GM23248 (cell line): ENCODE measurements at places on chromosomes 1 and 21. TPM values are rescaled to one million over a fixed set of nuclear protein-coding genes. Genes with fewer than 3 reads are reported as not detected.

DNA sequence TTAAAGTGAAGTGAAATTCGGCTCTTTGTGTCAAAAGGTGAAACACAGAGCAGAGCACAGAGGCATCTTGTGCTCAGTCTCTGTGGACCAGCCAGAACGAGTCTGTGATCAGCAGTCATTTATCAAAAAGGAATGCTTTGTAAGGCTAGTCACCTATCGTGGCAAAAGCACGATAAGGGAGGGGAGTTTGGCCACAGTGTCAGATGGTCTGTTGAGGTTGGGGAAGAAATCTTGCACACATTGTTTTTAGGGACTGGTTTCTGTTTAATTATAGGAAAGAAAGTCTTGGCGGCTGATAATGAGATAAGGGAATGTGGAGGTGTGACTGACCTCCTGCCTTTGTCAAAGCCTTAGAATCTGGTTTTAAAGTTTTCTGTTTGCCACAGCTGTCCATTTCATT, 58.2 kb upstream of the KIAA1614 start:
- H3K4me1 ChIP-seq = no peaks in the 10 kb centered on the region
- H3K27ac ChIP-seq = no peak overlapping the region
- no peak for DNase-seq

GRCh38 chr1:209710847-209711246, 6.2 kb downstream of the HSD11B1 start:
- H3K27me3 ChIP-seq = no peaks in the 10 kb centered on the region
- H3K27ac ChIP-seq = no peak overlapping the region
- no peaks in the 10 kb centered on the region for H3K36me3 ChIP-seq
- H3K4me3 ChIP-seq = no peak overlapping the region

The GSTM5 gene
- total RNA-seq = 1.5 and 2.4 TPM in 2 replicates

The TLCD4 gene
- total RNA-seq = not detected in 2 replicates

The LCE1C gene
- not detected in 2 replicates for total RNA-seq

- peaks cover 11% of the 10 kb centered on the region; the same call in 1 of the 2 replicates for H3K36me3 ChIP-seq
- H3K27me3 ChIP-seq = no peaks in the 10 kb centered on the region
- no peak overlapping the region for H3K4me3 ChIP-seq
- no peak for DNase-seq
- peaks cover 12% of the 10 kb centered on the region for H3K4me1 ChIP-seq
- no peak overlapping the region for H3K27ac ChIP-seq
These were observed 6.5 kb upstream of the ZZZ3 start for GRCh38 chr1:77688939-77689338.

GRCh38 chr1:7223334-7224080, 438.3 kb downstream of the CAMTA1 start:
- peak overlapping the region; percentile 67 for H3K27ac ChIP-seq
- no peaks in the 10 kb centered on the region for H3K27me3 ChIP-seq
- no peak overlapping the region for H3K4me3 ChIP-seq

The UBXN10 gene
- 0.11 TPM in 1 of 2 replicates, not detected in the other for total RNA-seq

GRCh38 chr1:235918465-235918864, 51.8 kb upstream of the LYST start:
- H3K36me3 ChIP-seq = no peaks in the 10 kb centered on the region
- H3K4me3 ChIP-seq = no peak overlapping the region
- H3K27me3 ChIP-seq = no peaks in the 10 kb centered on the region
- H3K4me1 ChIP-seq = peaks cover 54% of the 10 kb centered on the region
- DNase-seq = no peak

The SV2A gene
- total RNA-seq = 0.51 and 1.1 TPM in 2 replicates

DNA sequence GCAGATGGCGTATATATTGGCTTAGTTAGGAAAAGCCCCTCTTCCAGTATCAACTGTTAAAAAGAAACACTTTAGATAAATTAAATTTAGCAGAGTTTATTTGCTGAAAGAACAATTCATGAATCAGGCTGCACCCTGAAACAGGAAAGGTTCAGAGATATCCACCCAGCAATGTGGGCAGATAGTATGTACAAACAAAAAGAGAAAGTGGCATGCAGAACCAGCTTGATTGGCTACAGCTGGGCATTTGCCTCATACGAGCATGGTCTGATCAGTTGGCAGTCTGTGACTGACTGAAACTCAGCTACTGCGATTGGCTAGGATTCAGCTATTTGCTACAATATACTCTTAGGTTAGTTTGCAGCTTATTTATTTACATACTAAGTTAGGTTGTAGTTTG, 98.2 kb downstream of the ZC3H11B start:
- no peak overlapping the region for H3K27ac ChIP-seq
- H3K36me3 ChIP-seq = no peaks in the 10 kb centered on the region
- no peak for DNase-seq
- peaks cover 3% of the 10 kb centered on the region; the same call in 1 of the 2 replicates for H3K27me3 ChIP-seq
- H3K4me3 ChIP-seq = no peak overlapping the region

- H3K27ac ChIP-seq = no peak overlapping the region
- no peaks in the 10 kb centered on the region for H3K36me3 ChIP-seq
- H3K4me1 ChIP-seq = peaks cover 19% of the 10 kb centered on the region; the same call in 1 of the 2 replicates
- no peak for DNase-seq
- no peak overlapping the region for H3K4me3 ChIP-seq
- H3K27me3 ChIP-seq = no peaks in the 10 kb centered on the region
These were observed 19.0 kb downstream of the PLPPR5 start for GRCh38 chr1:98985687-98986086.

The SELL gene
- total RNA-seq = not detected in 2 replicates

The SNX7 gene
- total RNA-seq = 49.1 and 59.7 TPM in 2 replicates

GRCh38 chr1:14826172-14826636, 227.7 kb downstream of the KAZN start:
- H3K36me3 ChIP-seq = no peaks in the 10 kb centered on the region
- H3K27ac ChIP-seq = no peak overlapping the region
- DNase-seq = peak; percentile 93
- H3K4me1 ChIP-seq = 0 out of 2 replicates have a peak, but pooled peaks cover 4% of the 10 kb centered on the region
- H3K4me3 ChIP-seq = no peak overlapping the region

DNA sequence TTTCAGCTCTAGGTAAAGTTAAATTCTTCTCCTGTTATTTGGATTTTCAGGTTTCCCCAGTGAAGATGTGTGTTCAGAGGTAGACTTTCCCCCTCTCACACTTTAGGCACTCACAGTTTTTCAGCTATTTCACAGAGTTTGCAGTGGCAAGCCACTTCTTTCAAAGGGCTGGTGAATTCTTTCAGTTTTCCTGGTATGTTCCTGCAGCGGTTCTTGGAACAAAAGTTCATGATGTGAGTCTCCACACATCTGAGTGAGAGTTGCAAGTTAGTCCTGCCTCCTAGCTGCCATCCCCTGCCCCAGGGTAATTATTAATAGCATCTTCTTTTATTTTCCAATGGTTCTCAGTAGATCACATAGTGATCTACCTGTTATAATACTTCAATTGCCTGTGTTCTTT, 27.3 kb upstream of the CD84 start:
- no peak for DNase-seq
- H3K27me3 ChIP-seq = 0 out of 2 replicates have a peak, but pooled peaks cover 24% of the 10 kb centered on the region
- no peak overlapping the region for H3K4me3 ChIP-seq
- no peaks in the 10 kb centered on the region for H3K4me1 ChIP-seq
- no peaks in the 10 kb centered on the region for H3K36me3 ChIP-seq

DNA sequence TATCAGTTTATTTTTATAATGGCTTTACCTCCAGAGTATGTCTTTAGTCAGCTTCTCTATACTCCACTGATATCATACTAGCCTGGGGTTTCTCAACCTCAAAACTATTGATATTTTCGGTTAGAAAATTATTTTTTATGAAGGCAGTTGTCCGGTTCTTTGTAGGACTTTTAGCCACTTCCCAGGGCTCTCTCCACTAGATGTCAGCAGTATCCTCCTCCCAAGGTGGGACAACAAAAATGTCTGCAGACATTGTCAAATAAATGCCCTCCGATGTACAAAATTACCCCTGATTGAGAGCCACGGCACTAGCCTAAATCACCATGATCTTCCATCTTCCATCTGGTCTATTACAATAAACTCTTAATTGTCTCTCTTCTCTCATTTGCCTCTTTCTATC, 4.1 kb upstream of the GRIK1 start:
- no peak for DNase-seq
- peaks cover 34% of the 10 kb centered on the region for H3K27me3 ChIP-seq
- no peak overlapping the region for H3K4me3 ChIP-seq
- H3K36me3 ChIP-seq = no peaks in the 10 kb centered on the region
- no peaks in the 10 kb centered on the region for H3K4me1 ChIP-seq

DNA sequence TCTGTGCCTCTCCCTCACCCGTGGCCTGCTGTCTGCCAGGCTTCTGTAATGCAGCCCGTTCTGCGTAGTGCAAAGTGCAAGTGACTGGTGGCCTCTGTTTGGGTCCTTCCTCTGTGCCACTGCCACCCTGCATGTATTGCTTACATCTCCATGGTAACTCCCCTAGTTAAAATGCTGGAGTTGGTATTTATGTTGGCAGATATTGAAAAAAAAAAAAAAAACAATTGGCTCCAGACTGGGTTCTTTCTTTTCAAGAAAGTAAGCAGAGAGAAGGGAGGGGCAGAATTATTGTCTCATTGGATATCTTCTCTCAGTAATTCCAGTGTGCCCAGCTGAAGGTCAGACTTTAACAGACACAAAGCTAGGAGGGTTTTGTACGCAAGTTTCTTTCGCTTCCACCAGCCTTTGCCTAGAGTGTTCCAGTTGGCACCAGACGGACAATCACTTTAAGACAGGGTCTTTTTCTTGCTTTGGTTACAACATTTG, 242.3 kb downstream of the PBX1 start:
- no peak for DNase-seq
- no peak overlapping the region for H3K27ac ChIP-seq
- no peaks in the 10 kb centered on the region for H3K27me3 ChIP-seq
- no peak overlapping the region for H3K4me3 ChIP-seq
- H3K36me3 ChIP-seq = peaks cover 14% of the 10 kb centered on the region; the same call in 1 of the 2 replicates

DNA sequence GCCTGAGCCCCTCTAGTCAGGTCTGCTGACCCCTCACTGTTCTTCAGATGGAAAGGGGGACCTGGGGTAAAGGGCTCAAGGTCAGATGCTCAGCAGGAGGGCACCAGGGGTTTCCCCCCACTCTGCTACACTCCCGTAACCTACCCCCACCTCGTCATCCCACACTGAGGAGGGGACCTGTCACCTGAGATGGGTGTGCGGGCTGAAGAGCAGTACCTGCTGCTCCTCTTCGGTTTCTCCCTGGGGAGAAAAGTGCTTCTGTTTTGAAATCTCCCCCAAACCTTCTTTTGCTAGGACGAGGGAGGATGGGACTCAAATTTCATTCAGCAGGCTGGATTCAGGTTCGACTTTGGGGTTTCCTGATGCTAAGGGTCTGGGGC, 65.2 kb downstream of the SYT2 start:
- H3K4me3 ChIP-seq = no peak overlapping the region
- H3K27ac ChIP-seq = no peak overlapping the region
- no peaks in the 10 kb centered on the region for H3K4me1 ChIP-seq
- H3K36me3 ChIP-seq = no peaks in the 10 kb centered on the region
- H3K27me3 ChIP-seq = peaks cover 73% of the 10 kb centered on the region

The BGLAP gene
- total RNA-seq = not detected in 2 replicates

The CLEC20A gene
- total RNA-seq = not detected in 2 replicates

- H3K4me3 ChIP-seq = no peak overlapping the region
- no peaks in the 10 kb centered on the region for H3K36me3 ChIP-seq
- no peak overlapping the region for H3K27ac ChIP-seq
- no peaks in the 10 kb centered on the region for H3K27me3 ChIP-seq
- DNase-seq = peak; percentile 60
These were observed 20.0 kb downstream of the CACNA1E start for GRCh38 chr1:181503171-181503810.

DNA sequence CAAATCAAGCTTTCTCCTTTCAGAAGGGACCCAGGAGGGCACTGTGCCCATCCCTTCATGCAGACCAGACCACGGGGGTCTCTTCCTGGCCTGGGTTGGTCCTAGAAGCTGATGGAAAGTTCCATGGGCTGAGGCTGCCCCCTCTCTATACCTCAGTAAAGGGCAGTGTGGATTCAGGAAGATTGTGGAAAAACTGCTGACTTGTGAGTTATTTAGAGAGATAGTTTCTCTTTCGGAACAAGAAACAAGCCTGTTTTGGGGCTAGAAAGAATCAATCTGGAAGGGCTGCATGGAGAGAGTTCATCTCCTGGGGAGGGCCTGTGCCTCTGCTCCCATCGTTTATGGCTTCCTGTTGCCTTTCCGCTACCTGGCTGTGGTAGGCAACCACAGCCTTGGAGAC, 803 bp downstream of the CHIT1 start:
- DNase-seq = no peak
- peaks cover 27% of the 10 kb centered on the region for H3K27me3 ChIP-seq
- H3K4me1 ChIP-seq = no peaks in the 10 kb centered on the region
- H3K36me3 ChIP-seq = no peaks in the 10 kb centered on the region
- H3K4me3 ChIP-seq = no peak overlapping the region

DNA sequence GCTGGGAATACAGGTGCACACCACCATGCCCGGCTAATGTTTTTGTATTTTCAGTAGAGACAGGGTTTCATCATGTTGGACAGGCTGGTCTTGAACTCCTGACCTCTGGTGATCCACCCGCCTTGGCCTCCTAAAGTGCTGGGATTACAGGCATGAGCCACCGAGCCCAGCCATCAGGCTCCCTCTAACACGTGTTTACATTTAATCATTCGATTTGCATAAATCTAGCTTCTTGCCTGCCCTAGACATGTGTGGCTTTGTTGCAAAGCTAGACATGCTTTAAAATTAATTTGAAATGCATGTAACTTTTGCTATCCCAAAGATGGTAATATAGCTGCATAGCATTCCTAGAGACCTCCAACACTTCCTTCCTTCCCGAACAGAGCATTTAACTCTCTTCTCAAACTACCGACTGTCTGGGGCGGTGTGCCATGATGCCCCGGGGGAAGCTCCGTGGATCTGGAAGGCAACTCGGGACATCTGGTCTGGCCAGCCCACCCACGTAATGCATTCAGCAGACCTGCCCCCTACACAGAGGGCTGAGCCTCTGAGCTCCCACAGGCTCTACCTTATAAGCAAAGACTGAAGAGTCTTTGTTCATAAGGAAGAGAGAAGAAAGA, 34.6 kb upstream of the NID1 start:
- no peaks in the 10 kb centered on the region for H3K27me3 ChIP-seq
- H3K27ac ChIP-seq = no peak overlapping the region
- H3K36me3 ChIP-seq = no peaks in the 10 kb centered on the region
- H3K4me3 ChIP-seq = no peak overlapping the region
- 0 out of 2 replicates have a peak, but pooled peaks cover 7% of the 10 kb centered on the region for H3K4me1 ChIP-seq

The UBIAD1 gene
- 4.8 and 5.2 TPM in 2 replicates for total RNA-seq
